Common myeloid progenitor, CD34-positive (primary cell): ENCODE measurements at places on chromosomes 7 and 10.

- no peak for DNase-seq
Observed at GRCh38 chr7:84412161-84412969, 217.8 kb upstream of the SEMA3A start.

DNA sequence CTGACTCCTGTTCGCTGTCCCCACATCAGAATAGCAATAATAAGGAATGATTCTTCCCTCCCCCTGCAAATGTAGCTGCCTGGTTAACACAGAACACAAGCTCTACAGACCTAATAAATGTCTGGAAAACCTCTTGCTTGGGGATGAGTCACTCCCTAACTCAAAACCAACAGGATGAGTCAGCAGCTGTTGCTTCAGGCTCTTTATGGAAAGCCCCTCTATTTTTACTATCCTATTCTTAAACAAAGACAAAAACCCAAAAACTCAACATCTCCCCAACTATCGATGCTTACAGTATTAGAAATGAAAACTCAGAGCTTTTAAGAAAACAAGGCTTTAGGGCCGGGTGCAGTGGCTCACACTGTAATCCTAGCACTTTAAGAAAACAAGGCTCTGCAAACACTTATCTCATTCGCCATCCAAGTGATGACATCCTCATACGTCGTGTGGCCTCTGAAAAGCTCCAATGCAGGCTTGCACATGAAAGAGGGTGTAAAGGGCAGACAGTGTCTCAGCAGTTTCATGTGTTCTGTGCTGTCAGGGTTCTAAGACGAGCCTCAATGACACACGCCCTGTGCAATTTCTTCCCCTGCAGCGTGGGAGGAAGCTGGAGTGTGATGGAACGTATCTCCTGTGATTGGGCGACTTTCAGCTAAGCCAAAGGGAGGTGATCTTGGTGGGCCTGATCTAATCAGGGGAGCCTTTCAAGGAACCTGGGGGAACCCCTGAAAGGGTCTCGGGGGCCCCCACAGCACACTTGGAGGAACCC, 70.1 kb downstream of the AMZ1 start:
- peak; percentile 89 for DNase-seq

GRCh38 chr10:49116509-49117375, 1.4 kb upstream of the VSTM4 start:
- no peak for DNase-seq

DNA sequence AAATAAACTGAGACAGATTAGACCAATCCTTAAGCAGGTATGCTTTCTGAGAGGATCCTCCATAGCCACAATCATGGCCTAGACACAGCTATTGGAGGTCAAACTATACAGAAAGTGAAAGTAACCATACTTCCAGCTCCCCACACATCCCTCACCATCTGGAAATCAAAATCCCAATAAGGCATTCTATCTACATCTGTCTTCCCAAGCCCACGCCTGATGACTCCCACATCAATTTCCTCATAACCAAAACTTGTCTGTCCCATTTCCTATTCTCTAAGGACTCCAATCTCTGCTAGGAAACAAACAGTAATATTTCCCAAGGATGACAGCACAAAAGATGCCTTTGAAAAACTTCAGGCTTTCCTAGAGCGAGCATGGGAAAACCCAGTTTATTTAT, 247.3 kb upstream of the HPS1 start:
- no peak for DNase-seq

DNA sequence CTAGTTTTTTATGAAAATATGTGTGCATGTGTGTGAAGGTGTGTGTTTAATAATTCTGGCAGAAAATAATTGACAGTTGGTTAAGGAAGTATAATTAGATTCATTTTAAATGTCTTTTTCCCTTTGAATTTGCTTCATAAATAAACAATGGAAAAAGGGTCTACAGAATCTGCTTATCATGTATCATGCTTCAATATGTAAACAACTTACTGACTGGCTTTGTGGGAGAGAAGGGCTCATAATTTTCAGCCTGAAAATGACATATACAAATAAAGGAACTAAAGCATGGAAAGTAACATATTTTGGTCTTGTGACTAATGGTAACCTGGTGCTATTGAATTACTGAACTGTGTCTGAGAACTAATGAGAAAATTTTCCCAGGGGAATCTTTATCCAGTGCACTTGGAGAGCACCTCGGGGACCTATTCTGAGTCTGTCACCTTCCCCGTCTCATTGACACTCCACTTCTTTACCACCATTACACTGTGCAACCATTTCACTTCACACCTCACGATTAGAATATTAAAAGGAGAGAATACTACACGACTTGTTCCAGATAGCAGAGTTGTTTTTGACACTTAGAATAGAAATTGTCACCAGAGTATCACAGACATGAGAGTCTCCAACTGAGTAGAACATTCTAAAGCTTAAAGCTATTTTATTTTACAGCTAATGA, 298.6 kb downstream of the TFEC start:
- DNase-seq: no peak

GRCh38 chr7:134931487-134931886, 54.8 kb upstream of the AGBL3 start:
- no peak for DNase-seq

DNA sequence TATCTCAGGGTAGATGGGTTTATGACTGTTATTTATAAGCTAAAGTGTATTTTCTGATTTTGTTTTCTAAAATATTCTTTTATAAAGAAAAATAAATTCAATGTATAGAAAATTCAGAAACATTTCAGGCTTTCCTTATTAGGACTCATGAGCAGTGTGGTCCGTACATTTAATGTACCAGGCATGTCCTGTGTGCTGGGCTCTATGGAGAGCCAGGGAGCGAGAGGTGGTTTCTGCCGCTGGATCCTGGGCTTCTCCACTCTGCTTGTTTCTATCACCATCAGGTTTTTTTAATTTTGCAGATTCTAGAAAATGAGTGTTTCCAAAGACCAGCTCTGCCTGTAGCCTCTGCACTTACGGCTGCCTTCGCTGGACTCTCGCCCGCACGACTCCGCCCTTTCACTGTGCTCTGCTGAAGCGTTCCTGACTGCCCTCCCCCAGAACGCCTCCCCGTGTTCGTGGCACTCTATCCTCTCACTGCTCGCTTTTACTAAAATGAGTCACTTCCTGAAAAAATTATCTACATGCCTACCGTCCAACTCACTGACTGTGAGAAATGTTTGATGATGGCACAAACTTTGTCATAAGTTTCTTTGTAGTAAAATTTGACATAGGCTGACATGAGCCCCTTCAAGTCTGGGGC, 188.5 kb downstream of the ZMYND11 start:
- DNase-seq: peak; percentile 27

- DNase-seq: no peak
Observed at GRCh38 chr10:129716211-129716681, 247.8 kb downstream of the EBF3 start.

DNA sequence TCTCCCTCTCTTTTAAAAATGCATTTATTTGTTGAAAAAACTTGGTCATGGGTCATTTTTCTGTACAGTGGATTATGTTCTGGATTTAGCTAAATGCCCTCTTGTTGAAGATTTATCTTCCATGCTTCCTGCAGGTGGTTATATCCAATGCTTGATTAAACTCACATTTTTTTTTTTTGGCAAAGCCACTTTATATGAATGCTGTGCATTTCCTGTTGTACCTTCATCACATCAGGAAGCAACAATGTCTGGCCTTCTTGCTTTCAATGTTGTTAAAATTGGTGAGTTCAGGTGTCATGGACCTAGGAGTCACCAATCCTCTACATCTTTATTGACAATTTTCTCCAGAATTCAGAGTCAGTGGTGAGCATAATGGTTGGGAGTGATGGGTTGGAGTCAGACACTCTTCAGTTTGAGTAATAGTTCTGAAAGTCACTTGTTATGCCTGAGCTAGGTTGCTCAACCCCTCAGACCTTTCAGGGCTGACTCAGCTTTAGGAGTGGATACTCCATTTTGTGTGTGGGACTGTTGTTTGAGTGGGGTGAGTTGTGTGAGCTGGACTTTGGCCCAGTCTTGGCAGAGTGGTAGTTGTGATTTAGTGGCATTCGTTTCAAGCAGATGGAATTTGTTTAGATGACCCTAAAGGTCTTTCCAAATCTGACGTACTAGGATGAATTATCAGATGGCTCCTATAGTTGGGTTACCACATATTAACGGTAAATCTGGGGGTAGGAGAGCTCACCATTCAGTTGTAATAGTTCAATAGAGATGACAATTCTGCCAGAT, 213.5 kb upstream of the ZNF32 start:
- no peak for DNase-seq

GRCh38 chr10:26318672-26319071, 102.1 kb downstream of the GAD2 start:
- DNase-seq: no peak

DNA sequence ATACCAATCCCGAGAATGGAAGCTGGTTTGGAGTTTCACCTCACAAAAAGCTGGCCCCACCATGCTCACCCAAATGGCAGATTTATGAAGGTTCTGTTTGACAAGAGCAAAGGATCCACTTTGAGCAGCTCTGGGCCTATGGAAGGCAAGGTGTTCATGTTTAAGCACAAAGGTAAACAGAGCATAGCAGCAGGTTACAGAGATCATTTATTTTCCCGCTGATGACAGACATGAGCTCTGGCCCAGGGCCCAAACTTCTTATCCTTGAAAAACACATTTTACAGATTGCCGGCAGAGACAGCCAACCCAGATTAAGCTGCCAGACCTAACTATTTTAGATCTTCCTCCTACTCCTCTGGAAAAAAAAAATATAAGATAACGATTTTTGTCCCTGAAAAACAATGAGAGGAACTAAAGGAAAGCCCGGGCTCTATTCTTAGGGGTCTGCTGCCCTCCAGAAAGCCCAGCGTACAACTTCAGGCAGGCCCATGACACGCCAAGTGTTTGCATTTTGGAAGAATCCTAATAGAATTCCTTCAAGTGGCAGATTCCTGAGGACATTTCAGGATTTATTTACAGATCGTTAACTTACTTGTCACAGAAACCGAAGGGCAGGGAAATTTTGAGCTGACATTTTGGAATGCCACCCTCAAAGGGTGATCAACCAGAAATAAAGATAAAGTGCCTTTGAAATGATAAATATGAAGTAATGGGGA, 40.0 kb downstream of the SYPL1 start:
- peak; percentile 89 for DNase-seq

GRCh38 chr10:21281765-21282484, 243.6 kb downstream of the SKIDA1 start:
- no peak for DNase-seq

GRCh38 chr7:77425101-77426051, 9.2 kb upstream of the GSAP start:
- DNase-seq: no peak

GRCh38 chr10:121771966-121772365, 155.9 kb downstream of the ATE1 start:
- no peak for DNase-seq

- peak; percentile 89 for DNase-seq
Observed at GRCh38 chr10:3902054-3902808, 117.2 kb upstream of the KLF6 start.

- DNase-seq: no peak
Observed at GRCh38 chr10:67812007-67812406, 26.0 kb downstream of the DNAJC12 start.

- DNase-seq: no peak
Observed at GRCh38 chr7:157693521-157694375, 356.9 kb downstream of the DNAJB6 start.

- no peak for DNase-seq
Observed at GRCh38 chr7:137820156-137820555, 26.6 kb downstream of the DGKI start.

DNA sequence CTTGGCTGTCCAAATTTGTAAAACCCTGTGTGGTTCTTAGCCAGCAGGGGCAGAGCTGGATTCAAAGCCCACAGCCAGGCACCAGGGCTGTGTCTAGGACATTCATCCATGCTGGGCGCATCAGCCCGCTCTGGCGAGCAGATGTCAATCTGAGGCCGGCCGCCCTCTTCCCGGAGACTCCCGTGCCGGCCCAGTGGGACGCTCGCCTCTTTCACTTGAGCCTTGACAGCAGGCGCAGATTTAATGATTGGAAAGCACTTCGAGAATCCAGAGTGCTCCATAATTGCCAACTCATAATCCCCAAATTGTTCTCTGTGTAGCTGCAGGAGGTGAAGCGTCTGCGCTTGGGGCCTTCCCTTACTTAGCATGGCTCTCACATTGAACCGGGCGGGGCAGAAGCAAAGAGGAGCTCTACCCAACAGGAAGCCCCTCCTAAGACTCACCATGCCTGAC, 36.7 kb downstream of the SLIT1 start:
- no peak for DNase-seq

DNA sequence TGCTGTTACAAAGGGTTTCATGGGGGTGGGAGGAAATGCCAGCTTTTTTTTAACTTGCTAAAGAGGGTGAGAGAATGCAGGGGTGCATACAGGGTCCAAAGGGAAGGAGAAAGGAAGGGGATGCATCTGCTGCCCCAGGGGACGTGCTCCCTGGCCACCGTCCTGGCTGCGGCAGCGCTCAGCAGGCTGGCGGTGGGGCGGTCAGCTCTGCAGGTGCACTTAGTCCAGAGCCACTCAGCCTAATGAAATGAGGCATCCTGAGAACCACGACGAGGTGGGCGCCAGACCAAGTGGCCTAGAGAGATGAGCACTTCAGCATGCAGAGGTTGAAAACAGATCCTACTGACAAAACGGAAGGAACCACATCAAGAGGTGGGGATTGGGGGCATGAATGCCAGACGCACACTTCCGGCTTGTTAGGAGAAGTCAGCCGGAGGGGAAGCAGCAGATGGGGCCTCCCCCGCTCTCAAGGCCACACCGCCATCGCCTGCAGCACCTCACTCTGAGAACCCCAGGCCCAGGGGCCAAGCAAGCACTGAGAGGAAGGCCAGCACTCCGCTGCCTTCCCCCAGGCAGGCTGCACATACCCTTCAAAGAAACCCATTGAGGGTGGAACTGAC, 94.5 kb downstream of the MAD1L1 start:
- DNase-seq: peak; percentile 89

DNA sequence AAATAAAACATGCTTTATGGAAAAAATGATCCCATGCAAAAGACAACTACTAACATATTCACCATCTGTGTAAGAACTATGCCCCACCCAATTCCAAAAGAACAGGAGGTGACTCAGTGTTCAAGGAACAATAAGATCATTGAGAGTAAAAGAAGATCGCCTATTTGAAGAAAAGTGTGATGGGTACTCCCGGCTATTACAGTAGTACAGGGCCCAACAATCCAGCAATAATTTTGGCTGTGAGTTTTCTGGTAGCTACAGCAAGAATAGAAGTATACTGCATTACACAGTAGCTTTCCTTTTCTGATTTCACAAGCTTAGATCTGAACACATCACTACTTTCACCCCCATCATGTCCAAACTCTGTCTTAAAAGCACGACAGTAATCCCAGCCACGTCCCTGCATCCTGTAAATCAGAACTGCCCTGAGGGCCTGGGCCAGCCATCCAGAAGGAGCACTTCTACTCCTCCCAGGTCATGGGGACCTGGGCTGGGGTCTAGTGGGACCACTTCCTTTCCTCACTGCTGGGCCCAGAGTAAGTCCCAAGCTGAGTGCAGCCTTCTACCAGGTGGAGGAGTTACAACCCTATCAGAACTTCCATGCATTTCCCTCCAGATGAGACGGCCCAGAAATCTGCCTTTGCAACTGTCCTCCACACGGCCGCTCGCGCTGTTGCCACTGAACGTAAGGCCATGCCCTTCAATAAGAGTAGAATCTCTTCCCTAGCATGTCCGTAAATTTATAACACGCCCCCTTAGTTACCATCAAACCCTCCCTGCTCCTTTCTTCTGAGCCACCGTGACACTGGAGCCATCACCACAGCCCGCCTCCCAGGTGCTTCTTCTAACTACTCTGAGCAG, 7.9 kb downstream of the ESYT2 start:
- DNase-seq: no peak
